Transverse colon (tissue), 4 donors: ENCODE measurements at places on chromosomes 16 and 17. TPM values are rescaled to one million over a fixed set of nuclear protein-coding genes. Genes with fewer than 3 reads are reported as not detected.

- DNase-seq = no peak
Measured at GRCh38 chr17:57453841-57454425, 197.6 kb downstream of the MSI2 start.

- DNase-seq = no peak
Measured at GRCh38 chr16:89407282-89407924, 83.0 kb downstream of the ANKRD11 start.

Gene KCNH4
- total RNA-seq = not detected

Gene IRX3
- total RNA-seq = not detected

Gene TNFRSF12A
- total RNA-seq = 13.3 TPM

Gene CDK3
- total RNA-seq = 24.6 TPM

- DNase-seq = peak; percentile 59
Measured at GRCh38 chr16:89921702-89922476, 1.3 kb upstream of the TUBB3 start.

DNA sequence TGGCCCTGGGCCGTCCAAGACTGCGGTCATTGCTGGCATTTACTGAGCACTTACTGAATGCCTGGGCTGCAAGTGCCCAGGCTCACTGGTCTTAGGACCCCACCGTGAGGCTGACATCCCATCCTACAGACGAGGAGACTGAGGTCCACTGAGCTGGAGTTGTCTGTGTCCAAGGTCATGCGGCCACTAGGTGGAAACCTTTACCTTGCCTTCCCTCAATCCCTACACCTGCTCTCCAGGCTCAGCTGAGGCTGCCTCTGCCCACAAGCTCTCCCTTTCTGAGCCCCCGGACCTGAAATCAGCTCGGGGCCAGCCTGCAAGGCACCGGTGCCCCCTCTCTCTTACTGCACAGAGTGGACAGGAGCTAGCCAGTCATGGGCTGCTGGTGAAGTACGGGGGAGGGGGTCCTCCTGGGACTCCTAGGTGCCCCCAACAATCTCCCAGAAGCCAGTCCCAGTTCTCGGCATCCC, 1.5 kb downstream of the CASKIN1 start:
- peak; percentile 67 for DNase-seq

- DNase-seq = peak; percentile 83
Measured at GRCh38 chr16:88681084-88681680, 5.1 kb downstream of the SNAI3 start.

GRCh38 chr17:45143767-45144198, 4.5 kb upstream of the HEXIM1 start:
- peak; percentile 78 for DNase-seq

DNA sequence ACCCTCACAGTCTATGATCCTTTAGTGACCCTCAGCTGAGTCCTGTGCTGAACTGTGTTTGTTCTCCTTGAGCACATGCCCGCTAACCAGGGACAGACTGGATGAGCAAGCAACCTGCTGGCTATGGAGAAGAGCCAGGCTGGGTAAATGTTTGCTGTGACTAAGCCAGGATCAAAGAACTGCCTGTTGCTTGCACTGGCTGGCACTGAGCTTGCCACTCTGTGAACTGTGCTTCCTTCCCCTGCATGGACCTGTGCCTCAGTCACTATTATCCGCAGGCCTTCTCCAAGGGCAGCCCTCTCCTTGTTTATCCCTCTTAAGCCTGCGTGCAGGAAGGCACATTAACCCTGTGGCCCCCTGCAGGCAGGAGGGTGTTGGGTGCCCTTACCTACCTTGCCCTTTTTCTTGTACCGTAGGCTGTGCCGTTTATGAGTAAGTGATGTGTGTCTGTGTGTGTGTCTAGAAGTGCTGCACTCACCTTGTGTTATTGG, 7.4 kb downstream of the PNPO start:
- no peak for DNase-seq

DNA sequence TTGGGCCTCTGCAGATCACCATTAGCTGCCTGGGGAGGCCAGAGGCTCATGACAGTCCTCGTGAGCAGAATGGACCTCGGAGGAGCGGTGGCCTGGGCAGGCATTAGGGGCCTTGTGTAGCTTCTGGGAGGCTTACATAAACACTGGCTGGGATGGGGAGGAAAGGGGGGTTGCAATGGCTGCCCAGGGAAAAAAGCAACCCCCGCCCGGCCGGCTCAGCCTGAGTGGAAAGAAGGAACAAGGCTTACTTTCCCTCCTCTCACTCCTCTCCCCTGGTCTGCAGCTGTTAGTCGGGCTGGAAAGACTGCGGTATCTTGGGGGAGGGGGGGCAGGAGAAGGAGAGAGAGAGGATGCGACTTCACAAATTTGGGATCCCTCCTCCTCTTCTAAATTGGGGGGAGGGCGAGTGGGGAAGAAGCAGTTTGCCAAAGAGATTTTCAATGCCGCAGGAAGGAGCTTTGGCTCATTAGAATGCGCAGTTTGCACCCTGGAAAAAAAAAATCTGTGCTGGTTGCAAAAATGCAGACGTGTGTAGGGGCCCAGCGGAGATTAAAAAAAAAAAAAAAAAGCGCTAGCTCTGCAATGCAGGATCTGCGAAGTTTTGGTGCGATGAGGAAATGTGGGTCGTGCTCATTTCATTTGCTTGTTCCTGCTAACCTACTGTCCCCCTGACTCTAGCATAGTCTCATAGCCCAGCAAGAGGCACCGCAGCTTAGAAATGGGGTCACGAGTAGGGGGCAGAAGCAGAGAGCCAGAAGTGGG, 6.6 kb upstream of the NR1D1 start:
- no peak for DNase-seq

Gene PDE6G
- total RNA-seq = not detected

DNA sequence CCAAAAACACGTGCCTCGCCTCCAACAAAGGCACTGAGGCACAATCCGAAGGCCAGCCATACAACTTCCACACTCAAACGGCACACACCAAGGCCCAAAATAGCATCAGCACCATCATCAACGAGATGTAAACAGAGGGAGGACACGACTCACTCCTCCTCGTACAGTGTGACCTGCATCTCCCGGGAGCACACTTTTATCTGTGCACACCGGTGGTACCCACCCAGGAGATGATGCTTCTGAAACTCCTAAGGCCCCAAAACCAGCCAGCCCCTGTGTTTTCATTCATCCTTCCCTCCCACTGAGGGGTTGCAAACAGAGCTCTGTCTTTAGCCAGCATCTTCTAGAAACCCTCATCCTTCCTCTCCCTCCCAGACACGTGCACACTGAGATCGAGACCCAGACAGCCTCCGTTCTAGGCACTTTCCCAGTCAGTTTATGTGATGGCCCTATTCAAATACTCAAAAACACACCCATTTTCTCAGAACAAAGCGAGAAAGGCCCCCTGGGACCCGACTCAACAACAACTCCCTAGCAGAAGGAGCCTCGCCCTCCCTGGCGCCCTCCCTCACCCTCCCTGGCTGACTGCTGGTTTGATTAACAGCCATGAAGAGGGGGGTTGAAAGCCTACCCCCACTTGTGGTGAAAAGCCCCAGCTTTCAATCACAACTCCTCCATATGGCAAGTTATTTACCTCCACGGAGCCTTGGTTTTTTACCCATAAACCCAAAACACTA, 76.3 kb downstream of the GAS7 start:
- no peak for DNase-seq

- DNase-seq = no peak
Measured at GRCh38 chr17:20999841-21000532, 42.8 kb downstream of the USP22 start.
